ENCODE measurements at places on chromosomes 11 and 22.

DNA sequence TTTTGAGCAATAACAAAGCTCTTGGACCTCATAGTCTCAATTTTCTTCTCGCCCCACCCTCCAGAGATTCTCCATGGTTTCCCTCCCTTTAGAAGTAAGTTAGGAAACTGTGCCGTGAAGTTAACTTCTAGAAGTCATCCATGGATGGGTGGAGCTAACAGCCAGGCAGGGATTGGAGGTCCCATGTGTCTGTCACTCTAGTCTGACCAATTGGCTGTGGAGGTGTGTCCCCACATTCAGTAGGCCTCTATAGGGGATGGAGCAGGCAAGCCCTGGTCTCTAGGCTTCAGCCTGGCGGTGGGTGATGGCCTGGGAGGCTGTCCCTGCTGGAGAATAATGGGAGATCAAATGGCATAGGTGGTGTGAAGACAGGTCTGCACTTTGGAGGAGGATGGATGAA, 50.7 kb downstream of the TP53I11 start:
- peak; percentile 57 for DNase-seq

DNA sequence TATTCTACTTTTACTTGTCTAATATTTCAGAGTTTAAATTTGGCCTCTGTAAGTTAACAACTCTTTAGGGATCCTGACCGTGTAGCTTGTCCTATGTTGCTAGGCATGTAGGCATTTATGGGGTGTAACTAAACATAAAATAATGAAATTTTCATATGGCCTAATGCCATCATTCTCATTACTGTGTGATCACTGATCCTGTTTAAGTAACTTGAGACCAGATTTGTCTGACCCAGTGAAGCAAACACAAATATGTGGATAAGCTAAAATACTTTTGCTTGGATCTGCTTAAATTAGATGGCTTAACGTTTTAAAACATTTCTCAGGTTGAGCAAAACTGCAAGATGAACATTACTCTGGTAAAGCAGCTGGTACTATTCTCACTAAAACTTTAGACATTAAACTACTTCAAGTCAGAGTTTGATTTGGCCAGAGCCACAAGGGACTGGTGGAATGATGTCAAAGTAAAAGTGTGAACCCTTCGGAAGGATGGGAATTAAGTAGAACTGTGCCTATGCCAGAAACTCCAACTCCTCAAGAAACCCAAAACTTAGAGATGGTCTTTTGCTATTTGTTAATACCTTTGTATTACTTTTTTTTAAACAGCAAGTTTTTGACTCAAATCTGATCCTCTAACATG, 12.5 kb downstream of the QSER1 start:
- no peak for DNase-seq

DNA sequence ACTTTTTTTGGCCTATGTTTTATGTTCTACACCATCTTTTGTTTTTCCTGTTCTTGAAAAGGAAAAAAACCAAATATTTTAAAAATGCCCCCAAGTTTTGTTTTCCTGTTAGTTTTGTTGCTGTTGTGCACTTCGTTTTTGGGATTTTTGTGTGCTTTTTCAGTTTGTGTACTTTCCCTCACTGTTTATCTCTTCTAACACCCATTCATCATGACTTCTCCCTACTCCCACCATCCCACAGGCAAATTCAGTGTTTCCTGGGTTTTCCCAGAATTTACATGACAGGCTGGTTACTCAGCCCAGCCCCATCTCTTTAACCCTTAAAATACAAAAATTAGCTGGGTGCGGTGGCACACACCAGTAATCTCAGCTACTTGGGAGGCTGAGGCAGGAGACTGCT, 15.6 kb downstream of the TMEM123 start:
- DNase-seq = no peak

DNA sequence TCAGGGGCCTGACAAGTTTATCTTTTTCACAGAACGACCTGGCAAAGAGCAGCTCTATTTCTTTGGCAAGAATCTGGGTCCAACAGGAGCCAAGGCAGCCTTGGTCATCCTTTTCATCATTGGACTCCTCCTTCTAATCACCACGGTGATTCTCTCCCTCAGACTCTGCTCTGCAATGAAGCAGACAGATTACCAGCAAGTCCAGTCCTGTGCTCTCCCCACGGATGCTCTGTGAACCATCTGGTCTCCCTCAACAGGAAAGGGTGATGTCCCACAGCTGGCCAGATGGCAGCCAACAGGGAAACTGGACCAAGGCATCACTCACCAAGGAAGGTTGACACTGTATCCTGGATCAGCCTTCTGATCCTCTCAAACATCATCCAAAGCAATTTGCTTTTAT, 17.0 kb upstream of the PANX1 start:
- DNase-seq = no peak

DNA sequence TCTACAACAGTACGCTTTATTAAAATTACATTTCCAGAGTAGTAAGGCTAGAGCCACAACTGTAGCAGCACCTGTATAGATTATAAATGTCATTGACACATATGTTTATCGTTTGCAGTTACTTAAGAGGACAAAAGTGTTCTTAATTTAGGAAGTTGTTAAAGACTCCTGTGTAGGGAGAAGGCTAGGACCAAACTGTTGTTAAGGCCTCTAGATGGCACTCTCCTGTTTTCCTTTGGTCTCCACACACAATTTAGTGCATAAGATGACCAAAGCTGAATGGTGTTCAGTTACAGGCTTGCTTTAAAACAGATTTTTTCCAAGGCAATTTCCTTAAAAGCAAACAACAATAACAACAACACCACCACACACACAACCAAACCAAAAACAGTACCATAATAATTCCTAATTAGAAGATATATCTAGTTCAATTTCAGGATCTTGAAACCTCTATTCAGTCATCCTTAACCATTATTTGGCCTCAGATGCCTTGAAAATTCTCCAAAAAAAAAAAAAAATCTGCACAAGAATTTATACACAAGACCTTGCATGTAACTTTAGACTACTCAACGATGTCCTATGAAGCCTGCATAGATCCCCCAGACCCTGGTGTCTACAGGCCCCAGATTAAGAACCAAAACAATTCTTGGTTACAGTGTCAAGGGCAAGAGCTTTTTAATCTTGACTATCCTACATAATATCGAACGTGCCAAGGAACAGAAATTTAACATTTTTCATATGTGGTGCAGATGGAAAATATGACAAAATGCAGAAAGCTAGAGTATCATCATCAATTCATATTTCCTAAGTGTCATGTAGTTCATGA, 42.6 kb upstream of the APOA1 start:
- no peak for DNase-seq

GRCh38 chr11:11227296-11228085, 125.6 kb downstream of the CSNK2A3 start:
- no peak for DNase-seq

GRCh38 chr11:106917973-106918372, 100.3 kb downstream of the GUCY1A2 start:
- peak; percentile 3 for DNase-seq

GRCh38 chr22:31193092-31193491, 19.0 kb upstream of the LIMK2 start:
- DNase-seq = no peak

GRCh38 chr11:36703055-36703404, 105.0 kb upstream of the RAG2 start:
- DNase-seq = no peak

DNA sequence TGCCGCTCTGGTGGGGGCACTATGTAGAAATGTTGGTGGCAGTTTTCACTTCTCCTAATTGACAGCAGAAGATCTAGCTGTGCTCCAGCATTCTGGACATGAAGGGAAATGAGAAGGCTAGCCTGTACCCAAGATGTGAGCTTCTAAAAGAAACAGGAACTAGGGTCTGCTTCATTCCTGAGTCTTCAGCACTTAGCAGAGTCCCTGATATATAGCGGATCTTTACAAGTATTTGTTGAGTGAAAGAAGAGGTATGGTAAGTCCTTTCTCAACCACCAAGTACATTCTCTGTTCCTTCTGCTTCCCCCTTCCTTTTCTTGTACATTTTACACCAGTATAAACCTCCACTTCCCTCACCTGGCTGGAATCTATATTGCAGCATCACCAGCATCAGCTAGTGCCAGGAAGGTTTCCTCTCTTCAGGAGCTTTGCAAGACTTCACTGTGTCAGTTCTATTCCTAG, 408.3 kb upstream of the CADM1 start:
- no peak for DNase-seq

DNA sequence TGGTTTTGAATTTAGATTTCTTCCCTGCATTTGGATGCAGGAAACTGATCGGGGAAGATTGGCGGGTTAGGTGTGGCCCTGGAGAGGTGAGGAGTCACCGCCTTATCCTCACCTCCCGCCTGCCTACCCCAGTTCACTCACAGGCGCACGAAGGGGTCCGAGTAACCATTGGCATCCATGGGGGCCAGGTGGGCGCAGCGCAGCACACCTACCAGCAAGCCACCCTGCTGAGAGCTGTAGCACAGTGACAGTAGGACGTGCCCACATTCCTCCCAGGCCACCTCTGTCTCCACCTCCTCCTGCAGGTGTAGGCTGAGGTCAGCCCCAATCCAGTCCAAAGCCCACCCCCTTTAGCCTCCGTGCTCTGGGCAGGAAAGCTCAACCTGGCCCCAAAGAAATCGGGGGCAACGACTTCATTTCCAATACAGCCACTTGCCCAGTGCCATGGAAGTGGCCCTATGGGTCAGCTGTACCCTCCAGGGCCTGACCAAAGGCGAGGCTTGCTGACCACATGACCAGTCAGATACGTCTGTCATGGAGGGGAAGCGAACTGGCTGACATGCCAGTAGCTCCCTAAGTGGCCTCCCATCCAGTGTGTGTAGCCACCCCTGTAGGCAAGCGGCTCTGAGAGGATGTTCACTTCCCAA, 6.7 kb downstream of the NDUFV1 start:
- DNase-seq = no peak

DNA sequence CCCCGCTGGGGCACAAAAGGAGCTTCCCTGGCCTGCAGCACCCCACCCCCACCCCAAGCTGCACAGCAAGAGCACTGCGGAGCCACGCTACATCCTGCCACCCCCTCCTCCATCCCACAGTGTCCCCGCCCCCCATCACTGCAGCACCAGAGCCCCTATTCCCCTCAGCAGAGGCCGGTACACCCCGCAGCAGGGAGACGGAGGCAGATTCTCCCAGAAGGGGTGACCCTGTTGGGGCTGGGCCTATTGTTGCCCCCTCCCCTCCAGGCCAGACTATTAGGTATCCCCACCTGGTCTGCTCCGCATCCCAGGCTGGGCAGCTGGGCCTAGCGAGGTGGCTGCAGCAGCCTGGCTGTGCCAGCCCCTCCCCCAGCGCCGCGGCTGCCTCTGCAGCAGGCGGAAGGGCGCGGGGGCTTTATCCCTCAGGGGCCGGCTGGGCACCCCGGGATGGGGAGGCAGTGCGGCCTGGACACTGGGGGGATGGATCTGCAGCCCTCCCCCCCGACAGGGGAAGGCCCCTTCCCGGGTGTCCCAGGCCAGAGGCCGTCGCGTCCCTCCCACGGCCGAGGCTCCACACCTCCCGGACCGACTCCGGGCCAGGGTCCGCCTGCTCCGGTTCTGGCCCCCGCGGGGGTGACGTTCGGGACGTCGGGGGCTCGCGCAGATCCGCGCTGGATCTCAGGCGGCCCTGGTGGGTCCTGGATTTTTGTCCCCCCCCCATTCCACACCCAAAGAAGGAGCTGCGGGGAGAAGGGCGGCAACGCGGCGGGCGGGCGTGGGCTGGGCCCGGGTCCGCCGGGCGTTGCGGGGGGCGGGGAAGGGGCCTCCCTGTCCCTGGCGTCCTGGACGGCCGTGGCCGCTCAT, 943 bp downstream of the DUSP8 start:
- DNase-seq = no peak

DNA sequence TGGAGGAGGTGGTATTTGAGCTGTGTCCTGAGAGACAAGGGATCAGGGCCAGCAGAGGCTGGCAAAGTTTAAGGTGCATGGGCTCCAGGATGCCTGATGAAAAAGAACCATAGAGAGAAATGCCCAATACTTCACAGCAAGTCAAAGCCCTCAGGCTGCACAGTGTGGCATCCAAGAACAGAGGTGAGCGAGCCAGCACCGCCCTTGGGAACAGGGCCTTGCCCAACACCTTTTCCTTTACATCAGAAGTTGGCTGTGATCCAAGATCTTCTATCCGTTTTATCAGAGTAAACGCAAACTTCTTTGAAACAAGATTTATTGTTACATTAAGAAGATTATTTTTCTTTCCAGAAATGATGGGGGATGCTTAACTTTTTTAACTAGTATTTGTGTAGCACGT, 1.4 kb downstream of the B3GNT6 start:
- no peak for DNase-seq

DNA sequence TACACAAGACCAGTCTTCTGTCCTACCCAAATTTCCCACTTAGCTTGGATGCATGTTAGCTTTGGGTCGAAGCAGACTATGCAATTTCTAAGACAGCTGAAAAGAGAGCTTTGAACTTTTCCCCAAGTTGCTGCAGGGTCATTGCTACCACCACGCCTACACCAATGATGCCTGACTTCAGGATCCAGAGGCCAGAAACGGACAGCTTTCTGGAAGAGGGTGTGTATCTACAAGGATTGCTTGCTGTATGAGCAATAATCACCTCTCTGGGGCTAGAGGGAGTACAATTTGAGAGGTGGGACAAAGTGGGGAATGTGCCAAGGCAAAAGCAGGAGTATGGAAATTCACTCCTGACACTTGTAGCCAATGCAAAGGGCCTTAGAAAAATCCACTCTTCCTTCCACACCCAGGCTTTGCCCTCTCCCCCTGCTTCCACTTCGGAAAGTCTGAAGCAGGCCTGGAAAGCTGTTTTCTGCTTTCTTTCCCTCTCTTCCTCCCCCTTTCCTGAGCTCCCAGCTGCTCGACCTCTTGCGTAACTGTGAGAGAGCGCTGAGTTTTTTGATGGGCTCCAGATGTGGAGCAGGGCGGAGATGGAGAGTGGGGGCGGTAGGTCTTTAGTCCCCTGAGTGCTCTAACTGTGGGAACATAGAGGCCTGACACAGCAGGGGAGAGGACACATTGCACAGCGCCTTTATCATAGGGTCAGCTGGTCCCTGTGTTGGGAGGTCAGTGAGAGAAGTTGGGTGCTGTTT, 2.1 kb upstream of the PHLDB1 start:
- no peak for DNase-seq

GRCh38 chr22:17152340-17152739, 6.7 kb downstream of the HDHD5 start:
- no peak for DNase-seq

DNA sequence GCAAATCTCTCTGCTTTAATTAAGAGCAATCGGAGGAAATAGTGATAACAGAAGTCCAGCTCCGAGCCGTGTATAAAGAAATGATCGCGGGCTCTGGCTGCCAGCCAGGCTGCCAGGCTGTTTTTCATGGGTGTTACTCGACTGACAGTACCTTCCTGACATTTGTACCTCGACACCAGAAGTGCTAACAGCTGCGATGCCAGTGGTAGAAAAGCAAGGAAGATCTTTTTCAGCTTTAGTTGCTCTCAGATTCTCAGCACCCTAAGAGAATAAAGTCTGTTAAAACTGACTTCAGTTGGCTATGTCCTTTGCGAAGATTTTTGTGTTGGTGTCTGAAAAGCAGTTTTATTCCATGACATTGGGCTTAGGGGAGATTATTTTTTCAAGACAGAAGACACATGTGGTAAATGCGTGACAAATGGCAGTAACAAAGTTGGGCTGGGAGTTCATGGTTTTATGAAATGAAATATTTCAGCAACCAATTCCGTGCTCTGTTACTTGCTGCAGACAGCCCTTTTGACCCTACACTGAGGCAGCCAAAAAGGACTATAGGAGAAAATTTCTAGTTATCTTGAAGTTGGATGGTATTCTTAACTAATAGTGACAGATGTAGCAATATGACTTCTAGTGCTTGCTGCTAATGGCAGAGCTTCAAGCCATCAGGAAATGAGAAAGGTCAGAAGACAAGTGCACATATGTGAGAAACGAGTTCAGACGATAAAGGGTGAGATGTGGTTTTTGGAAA, 296.2 kb downstream of the CNTN5 start:
- DNase-seq = no peak

Measured in stimulated activated CD4-positive, alpha-beta T cell treated with anti-CD3 and anti-CD28 coated beads, Interleukin-1b, Interleukin-23, amount 100 ng/mL, for 48 hours (primary cell).